ENCODE measurements at places on chromosomes 4 and X.

GRCh38 chr4:99810536-99810935, 6.1 kb upstream of the DAPP1 start:
- DNase-seq, result no peak

DNA sequence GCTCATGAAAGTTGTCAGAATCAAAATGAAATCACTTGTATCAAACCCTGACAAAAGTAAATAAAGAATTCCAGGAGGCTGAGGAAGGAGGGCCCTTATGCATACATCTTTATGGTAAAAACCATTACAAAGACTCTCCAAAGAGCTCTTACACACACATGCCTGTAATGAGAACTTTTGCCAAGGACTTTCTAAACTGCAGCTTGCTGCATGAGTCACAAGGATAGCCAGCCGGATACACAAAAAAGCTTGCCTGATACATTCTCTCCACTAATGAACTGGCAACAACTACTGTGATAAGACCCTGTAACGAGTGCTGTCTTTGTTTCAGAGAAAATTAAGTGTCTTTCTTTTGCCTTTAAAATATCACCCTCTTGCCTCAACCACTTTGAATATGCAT, 618.1 kb downstream of the PPP4R3C start:
- DNase-seq, result no peak

DNA sequence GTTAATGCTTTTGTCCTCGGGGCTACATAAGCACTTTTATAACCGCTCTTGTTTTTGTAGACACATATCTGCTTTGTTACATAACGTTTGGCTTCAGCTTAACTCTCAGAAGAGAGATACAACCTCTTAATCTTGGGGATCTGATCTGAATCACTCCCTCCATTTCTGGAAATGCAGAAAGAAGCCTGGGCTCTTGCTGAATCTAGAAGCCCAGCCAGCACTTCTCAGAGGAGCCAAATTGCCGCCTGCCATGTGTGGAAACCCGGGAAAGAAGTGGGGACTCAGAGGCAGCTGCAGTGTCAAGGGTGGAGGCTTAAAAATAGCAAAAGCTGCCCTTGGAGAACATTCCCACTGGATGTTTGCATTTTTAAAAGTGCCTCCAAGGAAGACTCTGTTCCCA, 69.3 kb upstream of the LDB2 start:
- DNase-seq, result no peak

GRCh38 chr4:20544645-20545044, 155.6 kb upstream of the PACRGL start:
- DNase-seq, result peak; percentile 14

- DNase-seq, result no peak
Observed at GRCh38 chr4:24794916-24795665, at the start of gene SOD3. Gene SOD3, plus strand, starts transcription at chr4:24795573. Its CDS starts 3,949 bp downstream, at chr4:24799522.

DNA sequence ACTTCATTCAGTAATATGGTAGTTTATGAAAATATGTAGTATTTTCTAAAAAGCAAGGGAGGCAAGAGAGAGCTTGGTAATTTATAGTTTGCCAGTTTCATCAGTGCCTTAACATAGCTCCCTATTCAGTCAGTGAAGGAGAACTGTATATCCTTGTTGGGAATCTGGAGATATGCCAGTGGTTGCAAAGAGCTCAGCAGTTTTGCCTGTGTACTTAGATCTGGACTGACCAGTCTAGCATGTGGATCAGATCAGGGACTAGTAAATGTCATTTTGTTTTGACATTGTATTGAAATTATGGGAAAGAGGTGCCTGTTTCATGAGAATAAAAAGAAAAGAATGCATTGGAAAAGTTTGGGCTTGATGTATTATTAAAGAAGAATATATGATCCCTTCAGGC, 88.6 kb downstream of the ZIC3 start:
- DNase-seq, result no peak

DNA sequence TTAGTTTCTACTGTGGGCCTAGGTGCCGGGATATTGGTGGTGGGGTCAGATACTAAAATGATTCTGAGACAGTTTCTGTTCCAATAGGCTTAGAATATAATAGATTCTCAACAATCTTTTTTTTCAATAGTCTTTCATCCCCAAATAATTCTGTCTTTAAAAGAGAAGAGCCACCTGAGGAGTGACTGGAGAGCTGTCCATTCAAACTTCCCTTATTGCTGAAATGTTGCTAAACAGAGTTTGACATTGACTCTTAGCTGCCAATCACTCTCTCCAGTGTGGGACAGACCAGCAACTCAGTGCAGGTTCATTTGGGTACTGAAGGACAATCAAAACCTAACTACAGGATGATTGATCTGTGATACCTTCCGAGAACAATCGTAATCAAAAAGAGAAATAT, 12.4 kb upstream of the ADH7 start:
- DNase-seq, result no peak

GRCh38 chrX:98459669-98460068, 1576.0 kb downstream of the RPA4 start:
- no peak for DNase-seq

DNA sequence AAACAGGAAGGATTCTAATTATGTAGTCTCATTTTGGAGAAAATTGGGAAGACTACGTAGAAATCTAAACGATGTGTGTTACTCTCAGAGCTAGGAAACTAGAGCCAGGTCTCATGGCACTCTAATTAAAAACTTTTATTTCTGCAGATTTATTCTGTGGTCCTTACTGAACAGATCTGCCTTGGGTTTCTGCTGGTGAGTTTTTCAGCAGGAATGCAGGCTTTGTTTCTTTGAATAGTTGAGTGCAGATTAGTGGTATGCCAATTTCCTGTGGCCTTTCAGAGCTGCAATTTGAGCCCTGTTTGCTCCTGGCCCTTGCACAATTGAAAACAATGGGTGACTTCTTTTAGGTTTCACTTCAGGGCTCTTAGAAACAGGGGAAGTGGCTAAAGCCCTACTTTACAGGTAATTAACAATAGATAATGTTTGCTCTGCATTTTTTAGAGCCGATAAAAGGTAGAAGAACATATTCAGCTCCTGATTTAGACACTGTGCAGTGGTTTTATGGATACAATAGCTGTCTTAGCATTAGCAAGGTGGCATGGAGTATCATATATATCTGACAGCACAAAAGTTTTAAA, 21.8 kb downstream of the SPRY1 start:
- DNase-seq, result peak; percentile 30

- peak; percentile 49 for DNase-seq
Observed at GRCh38 chr4:141036786-141037185, 96.5 kb downstream of the RNF150 start.

DNA sequence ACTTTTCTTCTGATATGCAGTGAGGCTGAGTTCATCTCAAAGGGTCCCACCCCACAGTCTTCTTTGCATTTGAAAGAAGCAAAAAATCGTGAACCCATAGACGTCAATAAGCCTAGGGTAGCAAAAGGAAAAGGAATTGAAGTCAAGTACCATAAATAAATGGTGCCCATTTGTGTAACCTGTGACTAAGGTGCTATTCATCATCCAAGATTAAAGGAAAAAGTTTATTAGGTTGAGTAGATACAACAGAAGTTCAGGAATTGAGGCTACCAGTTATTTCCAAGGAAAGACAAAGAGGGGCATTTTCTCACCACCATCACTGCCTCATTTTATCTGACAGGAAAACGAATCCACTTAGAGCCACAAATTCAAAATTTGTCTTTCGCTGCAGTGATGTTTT, 18.8 kb upstream of the GRSF1 start:
- DNase-seq, result no peak

All from DMS79 treated with DMSO at 0.1 percent for 48 hours (cell line).